ENCODE measurements at places on chromosomes 7 and 10. TPM values are rescaled to one million over a fixed set of nuclear protein-coding genes. Genes with fewer than 3 reads are reported as not detected.

UBE2H gene
- total RNA-seq, result 64.7 TPM

STYXL1 gene
- 56.9 TPM for total RNA-seq

UNCX gene
- total RNA-seq, result not detected

CPEB3 gene
- 0.55 TPM for total RNA-seq

CUEDC2 gene
- total RNA-seq, result 52.5 TPM

MLXIPL gene
- 0.37 TPM for total RNA-seq

ASZ1 gene
- total RNA-seq, result not detected

PDE1C gene
- 0.92 TPM for total RNA-seq

CPA5 gene
- not detected for total RNA-seq

HECTD2 gene
- total RNA-seq, result 5.3 TPM

GJD4 gene
- not detected for total RNA-seq

ZWINT gene
- 4.3 TPM for total RNA-seq

ERLIN1 gene
- 33.2 TPM for total RNA-seq

FANK1 gene
- total RNA-seq, result 10.0 TPM

ABLIM1 gene
- total RNA-seq, result 3.1 TPM

EBLN1 gene
- not detected for total RNA-seq

PRPS1L1 gene
- total RNA-seq, result 0.09 TPM

OR2A7 gene
- total RNA-seq, result 0.14 TPM

PRSS37 gene
- total RNA-seq, result not detected

FGL2 gene
- total RNA-seq, result 58.2 TPM

DNAJC9 gene
- total RNA-seq, result 15.7 TPM

SP4 gene
- total RNA-seq, result 4.0 TPM

PCLO gene
- total RNA-seq, result under 0.01 TPM

HACD1 gene
- total RNA-seq, result 24.7 TPM

HPSE2 gene
- under 0.01 TPM for total RNA-seq

SAMD8 gene
- total RNA-seq, result 48.2 TPM

RELN gene
- 0.74 TPM for total RNA-seq

CASTOR2 gene
- 15.1 TPM for total RNA-seq

FHIP2A gene
- total RNA-seq, result 17.6 TPM

BTBD16 gene
- not detected for total RNA-seq

CDC14C gene
- not detected for total RNA-seq

CRYGN gene
- 0.74 TPM for total RNA-seq

NUDT13 gene
- 1.4 TPM for total RNA-seq

TEX47 gene
- not detected for total RNA-seq

MEOX2 gene
- 0.37 TPM for total RNA-seq

HOXA10 gene
- total RNA-seq, result 11.8 TPM

NPSR1 gene
- total RNA-seq, result not detected

GRID1 gene
- 0.09 TPM for total RNA-seq

ABCB1 gene
- 1.7 TPM for total RNA-seq

SPACDR gene
- total RNA-seq, result 0.14 TPM

PNLIP gene
- total RNA-seq, result not detected

CHAT gene
- total RNA-seq, result not detected

HPS1 gene
- 32.4 TPM for total RNA-seq

PHF14 gene
- 27.8 TPM for total RNA-seq

PRRT4 gene
- total RNA-seq, result not detected

VDAC2 gene
- 140 TPM for total RNA-seq

MSMB gene
- not detected for total RNA-seq

CNTNAP2 gene
- total RNA-seq, result 0.09 TPM

SMIM30 gene
- total RNA-seq, result 51.8 TPM

MEIG1 gene
- total RNA-seq, result not detected

CDNF gene
- total RNA-seq, result 1.1 TPM

CAMK1D gene
- total RNA-seq, result 6.3 TPM
